ENCODE measurements at places on chromosomes 1 and 21. TPM values are rescaled to one million over a fixed set of nuclear protein-coding genes. Genes with fewer than 3 reads are reported as not detected.

DNA sequence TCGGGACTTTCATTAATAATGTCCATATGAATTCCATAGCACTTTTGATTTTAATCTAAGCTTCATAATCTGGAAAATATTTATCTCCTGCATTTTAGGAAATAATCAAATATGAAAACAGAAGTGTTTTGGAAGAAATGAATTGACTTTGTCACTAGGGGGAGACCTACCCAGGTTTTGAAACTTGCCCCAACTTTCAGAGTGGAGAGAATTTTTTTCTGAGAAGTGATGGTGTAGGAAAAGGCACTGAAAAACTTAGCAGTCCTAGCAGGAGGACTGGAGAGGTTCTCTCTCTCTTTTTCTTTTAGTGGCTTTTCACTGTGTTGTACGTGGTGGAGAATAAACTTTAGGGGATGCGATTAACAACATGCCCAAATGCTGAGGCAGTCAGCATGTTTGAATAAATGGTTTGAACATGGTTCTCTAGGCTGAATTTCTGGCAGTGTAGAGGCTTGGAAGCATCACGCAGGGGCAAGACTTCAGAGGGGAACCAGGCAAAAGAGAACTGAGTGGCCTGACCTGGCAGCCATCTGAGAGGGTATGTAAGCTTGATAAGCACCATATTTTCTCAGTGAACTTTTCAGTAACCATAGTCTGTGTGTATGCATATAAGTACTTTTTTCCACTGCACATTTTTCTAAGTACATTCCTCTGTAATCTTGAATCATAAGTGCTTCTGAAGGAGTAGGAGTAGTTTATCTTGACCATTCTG lies 68.3 kb upstream of the NEK7 start:
- no peak for DNase-seq

DNA sequence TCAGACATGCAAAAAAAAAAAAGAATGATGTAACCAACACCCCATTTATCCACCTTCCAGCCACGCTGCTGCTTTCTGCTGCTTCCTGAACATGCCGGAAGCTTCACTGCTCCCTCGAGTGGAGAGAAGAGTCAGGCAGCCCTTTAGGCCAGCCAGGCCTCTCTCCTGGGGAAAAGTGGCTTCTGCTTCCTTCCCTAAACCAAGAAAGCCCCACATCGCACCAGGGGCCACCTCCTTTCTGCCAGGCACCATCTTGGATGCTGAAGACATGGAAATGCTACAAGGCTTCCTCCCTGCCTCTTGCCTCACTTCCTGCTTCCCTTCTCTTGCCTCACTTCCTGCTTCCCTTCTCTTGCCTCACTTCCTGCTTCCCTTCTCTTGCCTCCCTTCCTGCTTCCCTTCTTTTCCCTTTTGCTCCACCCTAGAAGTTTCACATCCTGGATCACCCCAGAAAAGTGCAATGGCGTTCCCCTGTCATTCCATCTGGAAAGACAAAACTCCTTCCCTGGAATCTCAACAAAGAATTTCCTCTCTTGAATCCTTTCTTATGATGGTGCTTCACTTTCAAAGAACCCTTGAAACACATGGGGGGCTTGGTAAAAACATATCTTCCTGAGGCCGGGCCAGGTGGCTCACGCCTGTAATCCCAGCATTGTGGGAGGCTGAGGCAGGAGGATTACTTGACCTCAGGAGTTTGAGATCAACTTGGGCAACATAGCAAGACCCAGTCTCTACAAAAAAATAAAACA lies 18.7 kb downstream of the TNFRSF8 start:
- no peak for DNase-seq

GRCh38 chr1:31166462-31166861 lies 73.2 kb downstream of the NKAIN1 start:
- DNase-seq = no peak

The IL20 gene
- total RNA-seq = not detected

DNA sequence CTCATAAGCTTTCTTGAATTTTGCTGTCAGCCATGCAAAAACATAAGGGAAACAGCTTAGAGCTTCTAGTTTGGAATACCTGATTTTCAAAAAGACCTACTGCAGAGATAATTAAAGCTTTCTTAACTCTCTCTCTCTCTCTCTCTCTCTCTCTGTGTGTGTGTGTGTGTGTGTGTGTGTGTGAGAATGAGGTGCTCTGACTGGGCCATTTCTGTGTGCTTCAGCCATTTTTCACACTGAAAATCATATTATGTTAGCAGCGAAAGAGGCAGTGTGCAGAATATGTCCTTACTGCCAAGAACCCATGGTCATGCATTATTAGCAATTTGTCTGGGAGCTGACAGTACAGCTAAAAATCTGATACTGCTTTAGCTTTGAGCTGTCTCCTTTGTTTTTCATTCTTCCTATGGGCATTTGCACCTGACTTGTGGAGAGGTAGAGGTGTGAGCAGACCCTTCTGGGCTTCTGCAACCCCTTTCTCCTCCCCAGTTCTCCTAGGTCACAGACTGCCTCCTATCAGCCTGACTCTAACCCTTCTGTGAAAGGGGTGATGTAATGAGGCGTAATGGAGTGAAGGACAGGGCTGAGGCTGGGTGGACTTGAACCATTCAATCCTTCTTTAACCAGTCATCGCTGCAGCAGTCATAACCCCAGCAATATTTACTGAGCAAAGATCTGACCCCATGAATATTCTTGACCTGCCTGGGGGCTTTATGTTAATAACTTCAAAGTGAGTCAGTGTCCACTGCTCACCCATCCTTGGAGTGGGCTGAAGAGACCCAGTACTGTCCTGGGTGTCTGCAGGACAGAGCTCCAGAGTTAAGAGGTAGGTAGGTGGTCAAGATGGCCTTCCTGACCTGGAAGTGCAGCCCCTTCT lies 61.2 kb downstream of the SYT6 start:
- DNase-seq = no peak

DNA sequence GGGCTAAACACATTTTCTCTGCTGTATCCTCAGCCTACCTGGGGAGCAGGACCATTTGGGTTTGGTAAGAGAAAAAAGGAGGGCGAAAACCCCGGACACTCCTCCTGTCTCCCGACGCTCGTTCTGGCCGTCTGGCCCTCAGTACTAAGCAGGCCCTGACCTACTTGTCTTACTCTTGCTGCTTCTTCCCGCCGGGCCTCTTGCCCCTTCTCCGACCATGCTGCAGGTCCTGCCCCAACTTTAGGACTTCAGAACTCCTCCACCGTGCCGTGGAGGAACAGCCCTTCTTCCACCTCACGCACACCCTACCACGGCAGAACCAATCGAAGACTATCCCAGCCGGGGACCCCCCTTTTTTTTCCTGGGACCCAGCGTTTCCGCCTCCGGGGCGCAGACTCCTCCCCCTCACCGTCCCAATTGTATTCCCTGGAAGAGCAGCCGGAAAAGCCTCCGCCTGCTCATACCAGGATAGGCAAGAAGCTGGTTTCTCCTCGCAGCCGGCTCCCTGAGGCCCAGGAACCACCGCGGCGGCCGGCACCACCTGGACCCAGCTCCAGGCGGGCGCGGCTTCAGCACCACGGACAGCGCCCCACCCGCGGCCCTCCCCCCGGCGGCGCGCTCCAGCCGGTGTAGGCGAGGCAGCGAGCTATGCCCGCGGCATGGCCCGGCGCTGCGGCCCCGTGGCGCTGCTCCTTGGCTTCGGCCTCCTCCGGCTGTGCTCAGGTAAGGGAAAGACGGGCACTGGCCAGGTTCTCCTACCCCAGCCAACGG lies at the start of gene CHRNB2:
TSS of gene CHRNB2 (plus strand) at position 393 of the 771 bp plus-strand sequence. CDS start at position 660, 267 bp downstream.
- peak; percentile 92 for DNase-seq

The CDK18 gene
- total RNA-seq = 71.9 TPM

DNA sequence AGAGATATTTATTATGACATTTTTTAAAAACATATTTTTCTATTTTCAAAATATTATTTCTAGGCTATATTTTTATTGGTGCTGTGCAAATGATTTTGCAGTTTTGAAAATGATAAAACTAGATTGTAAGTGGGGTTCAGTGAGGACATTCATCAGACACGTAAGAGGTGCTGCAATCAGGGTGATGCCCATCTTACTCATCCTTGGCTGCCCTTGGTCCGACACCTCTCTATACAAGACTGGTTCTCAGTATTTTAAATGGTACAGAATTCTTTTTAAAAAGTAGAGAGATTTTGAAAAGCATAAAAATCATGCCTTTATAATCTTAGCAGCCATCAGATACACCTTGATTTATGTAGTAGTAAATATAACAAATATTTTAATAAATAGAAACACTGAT lies 24.0 kb downstream of the HENMT1 start:
- DNase-seq = no peak

- DNase-seq = no peak
Measured at GRCh38 chr1:111538343-111539025, 35.1 kb upstream of the ADORA3 start.

GRCh38 chr1:240338837-240339236 lies 247.2 kb downstream of the FMN2 start:
- DNase-seq = no peak

DNA sequence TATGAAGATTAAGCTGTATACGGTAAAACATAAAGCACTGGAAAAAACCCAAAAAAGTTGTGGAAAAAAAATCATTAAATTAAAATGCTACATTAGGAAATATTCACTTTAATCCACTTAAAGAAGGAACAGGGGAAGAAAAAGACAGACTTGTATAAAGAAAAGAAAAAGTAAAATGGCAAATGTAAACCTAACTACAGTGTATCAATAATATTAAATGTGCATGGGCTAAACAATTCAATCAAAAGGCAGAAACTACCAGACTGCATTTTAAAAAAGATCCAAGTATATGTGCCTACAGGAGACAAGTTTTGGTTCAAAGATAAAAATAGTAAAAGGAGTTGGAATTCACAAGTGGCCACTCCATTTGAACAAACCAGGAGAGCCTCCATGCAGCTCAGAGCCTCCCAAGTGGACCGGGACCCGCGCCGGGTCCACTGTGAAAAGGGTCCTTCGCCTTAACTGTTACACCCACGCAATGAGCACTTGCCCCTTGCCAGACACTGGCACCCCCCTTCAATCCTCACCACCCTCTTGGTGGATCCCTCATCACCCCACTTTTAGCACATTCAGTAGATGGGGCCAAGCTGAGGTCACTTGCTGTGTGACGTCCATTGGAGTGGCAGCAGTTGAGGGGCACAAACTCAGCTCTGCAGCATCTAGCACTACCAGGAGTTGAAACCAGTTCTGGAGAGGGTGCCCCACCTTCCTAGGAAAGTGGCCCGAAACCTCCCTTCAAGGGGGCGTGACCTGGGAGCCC lies 898 bp downstream of the C1orf174 start:
- no peak for DNase-seq

The AJAP1 gene
- 1.5 TPM for total RNA-seq

The SLC44A3 gene
- total RNA-seq = 4.7 TPM

The ANGPTL7 gene
- not detected for total RNA-seq

The ANKRD65 gene
- 1.9 TPM for total RNA-seq

The S100A9 gene
- 0.33 TPM for total RNA-seq
